ENCODE measurements at places on chromosomes 16 and 17.
A peak's percentile ranks its signal among the peaks of the same experiment; 100 is the strongest.

DNA sequence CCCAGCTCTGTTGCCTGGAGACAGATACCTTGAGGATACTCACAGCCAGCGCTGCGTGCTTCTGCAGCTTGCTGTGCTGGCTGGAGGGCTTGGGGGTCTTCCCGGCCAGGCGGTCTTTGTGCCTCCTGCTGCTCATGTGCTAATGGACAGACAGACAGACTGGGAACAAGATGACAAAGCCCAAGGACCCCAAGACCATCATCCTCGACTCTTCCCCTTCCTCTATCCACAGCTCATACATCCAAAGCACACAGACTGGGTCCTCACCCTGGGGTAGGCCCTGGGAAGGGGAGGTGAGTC is 7.7 kb downstream of the NKIRAS2 start:
- no peak for DNase-seq

DNA sequence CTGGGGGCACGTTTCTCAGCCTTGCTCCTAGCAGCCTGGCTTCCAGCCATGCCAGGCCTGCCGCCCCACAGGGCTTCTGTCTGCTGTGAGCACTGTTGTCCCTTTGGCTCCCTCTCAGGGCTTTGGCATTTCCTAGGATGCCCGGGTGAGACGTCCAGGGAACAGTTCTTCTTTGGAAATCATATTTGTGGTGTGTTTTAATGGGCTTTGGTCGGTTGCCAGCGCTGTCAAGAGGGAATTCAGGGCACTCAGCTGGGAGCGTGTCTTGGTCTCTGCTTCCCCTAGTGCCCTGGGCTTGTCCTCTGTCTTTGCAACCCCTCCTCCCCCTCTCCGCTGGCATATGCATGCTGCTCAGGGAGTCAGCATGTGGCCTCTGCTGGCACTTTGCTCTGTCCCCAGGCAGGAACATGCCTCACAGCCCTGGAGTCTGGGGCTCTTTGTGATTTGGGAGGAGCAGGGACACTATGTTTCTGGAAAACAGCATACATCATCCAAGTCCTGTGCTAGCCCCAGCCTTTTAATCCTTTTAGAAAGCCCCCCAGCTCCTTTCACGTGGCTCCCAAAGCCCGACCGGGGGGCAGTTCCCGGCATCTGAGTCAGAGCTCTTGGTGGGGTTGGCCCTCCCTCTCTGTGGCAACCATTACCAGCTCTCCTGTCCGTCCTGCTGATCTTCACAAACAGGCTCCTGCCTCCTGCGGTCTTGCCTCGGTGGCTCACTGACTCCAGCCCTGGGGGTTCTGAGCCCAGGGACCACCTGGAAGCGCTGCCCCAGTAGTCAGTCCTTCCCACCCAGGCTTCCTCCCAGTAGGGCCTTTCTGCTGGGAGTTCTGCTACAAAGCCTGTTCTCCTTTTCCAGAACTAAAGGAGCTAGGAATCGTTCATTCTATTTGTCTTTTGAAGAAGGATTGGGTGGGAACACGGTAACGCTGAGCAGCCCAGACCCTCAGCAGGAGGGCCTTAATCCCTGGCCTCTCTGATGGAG is 26.7 kb downstream of the SAP30BP start:
- DNase-seq, result no peak

DNA sequence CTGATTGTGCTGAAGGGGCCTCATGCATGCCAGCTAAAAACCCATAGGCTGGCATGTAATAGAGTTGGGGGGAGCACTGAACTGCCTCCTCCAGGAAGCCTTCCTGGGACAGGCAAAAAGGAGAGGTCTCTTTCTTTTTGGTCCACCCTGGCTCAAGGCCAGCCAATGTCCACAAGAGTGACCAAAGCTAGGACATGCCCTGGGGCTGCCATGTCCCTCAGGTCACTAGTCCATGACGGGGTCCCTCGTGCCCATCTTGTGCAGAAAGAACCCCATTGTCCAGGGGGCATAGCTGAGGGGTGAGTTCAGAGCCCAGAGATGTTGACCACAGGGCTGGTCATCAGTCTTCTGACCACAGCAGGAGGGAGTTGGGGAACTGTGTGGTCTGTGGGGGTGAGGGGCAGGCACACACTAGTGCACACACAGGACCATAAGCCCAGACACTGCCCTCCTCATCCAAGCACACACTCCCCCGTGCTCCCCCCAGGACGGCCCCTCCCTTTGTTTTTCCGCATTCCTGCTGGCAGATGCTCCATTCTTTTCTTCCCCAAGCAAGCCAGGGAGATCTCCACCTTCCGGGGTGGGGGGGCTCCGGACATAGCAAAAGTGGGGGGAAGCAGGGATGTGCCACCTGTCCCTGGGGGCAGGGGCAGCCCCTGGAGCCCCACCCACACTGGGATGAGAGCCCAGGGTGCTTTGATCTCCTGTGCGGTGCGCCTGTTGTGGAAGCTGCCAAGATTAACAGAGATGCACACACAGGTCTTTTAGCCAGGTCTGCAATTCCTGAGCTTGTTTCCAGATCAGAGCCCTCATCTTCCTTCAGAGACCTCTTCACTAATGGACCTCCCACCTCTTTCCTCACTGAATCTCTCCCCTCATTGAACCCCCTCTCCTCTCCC is 25.2 kb upstream of the PHB1 start:
- no peak for DNase-seq

DNA sequence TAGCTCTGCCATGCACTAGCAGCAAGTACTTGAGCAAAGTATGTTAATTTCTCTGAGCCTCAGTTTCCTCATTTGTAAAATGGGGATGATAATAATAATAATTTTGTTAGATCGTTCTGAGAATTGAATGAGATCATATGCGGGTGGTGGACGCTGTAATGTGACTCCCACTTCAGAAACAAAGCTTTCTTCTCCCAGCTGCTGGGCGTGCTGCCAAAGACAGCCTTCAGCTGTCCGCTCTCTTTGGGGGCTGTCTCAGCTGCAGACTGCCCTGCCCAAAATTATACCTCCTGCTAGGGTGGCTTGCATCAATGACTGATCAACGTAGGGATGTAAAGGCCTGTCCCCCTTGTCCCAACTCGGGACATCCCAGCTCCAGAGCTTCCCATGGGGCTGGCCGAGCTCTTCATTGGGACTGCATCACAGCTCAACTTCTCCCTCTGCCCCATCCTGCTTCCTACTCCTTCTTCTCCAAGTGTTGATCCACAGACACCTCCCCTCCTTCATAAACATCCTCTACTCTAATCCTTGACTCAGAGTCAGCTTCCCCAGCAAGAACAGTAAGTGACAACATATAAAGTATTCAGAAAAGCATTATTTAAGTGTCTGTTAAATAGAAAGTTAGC is 30.7 kb upstream of the CDH5 start:
- DNase-seq, result no peak

- no peak for DNase-seq
Observed at GRCh38 chr16:3536271-3536731, 35.5 kb downstream of the CLUAP1 start.

DNA sequence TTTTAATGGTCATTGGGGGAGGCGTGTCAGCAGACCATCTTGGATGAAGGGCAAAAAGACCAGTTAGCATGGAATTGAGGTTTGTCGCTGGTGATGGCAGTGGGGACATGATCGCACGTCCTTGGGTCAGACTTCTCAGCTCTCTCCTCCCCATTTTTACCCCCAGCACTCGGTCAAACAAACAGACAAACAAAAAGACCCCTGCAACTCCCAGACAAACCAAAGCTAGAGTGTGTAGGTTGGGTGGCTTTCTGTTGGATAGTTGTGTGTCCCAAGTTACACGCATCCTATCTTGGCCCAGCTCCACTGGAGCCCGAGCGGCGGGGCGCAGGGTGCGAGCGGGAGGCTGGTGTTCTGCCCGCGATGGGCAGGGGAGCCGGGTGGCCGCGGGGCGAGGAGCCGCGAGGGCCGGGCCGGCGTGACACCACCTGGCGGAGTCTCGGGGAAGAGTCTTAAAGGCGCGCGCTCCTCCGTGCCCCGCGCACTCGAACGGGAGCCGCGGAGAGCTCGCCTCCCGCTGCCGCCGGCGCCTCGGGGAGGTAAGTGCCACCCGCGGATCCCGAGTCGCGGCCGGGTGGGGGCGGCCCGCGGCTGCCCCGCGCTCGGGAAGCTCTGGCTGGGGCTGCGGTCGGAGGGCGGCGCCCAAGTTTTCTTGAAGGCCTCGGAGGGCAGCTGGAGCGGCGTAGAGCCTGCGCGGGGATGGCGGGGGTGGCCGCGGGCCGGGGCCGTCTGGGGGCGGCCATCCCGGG is 18.5 kb upstream of the NTN1 start:
- peak; percentile 8 for DNase-seq

DNA sequence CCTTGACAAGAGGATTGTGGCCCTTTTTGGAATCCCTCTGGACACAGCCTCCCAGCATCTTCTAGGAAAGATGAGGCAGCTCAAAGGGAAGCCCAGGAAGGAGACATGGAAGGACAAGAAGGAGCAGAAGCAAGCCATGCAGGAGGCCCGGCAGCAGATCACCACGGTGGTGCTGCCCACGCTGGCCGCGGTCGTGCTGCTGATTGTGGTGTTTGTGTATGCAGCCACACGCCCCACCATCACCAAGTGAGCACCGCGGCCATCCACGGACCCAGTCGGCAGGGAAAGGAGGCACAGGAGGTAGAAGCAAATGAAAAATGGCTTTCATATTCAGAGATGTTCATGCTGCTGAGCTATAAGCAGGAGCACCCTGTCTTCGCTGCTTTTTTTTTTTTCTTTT is 10.9 kb upstream of the MEIOC start:
- no peak for DNase-seq

DNA sequence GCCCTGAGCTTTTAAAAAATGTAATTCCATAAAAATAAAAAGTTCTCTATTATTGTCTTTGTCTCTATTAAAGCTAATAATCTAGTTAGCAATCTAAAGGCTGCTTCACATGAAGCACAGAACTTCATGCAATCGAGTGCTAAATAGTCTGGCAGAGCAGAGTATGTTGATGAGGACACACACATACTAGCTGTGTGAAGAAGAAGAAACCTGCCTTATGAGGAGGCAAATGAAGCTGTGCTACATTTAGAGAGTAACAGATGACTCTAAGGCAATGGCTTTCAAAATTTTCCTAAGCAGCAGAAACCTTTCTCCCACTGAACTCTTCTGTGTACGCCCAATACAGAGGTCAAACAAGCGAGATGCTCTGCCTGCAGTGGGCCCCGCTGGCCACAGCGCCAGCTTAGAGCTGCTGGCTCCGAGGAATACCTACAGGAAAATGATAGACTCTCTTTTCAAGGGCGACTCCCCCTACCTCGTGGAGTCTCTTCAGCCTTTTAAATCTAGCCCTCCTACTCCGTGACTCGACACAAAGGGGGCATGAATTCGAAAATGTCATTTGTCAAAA is 39.2 kb downstream of the GNA13 start:
- DNase-seq, result no peak

GRCh38 chr17:73157521-73157890 is 7.3 kb upstream of the SSTR2 start:
- no peak for DNase-seq

GRCh38 chr16:84965428-84966415 is 45.6 kb downstream of the ZDHHC7 start:
- DNase-seq, result no peak

DNA sequence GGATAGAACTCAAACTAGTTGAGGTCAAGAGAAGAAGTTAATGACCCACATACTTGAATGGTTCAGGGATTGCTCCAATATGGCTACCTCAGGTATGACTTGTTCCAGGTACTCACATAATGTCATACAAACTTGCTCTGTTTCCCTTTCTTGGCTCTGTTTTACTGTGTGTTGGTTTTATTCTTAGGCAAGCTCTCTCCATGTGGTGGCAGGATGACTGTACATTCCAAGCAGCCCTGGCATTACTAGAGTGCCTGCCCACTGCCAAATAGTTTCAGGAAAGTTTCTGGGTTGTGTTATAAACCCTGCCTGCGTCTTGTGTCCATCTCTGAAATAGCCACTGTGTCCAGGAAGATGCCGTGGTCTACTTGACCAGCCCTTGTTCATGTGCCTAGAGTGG is 476.8 kb downstream of the SHISA9 start:
- DNase-seq, result no peak

- no peak for DNase-seq
Observed at GRCh38 chr16:50360779-50361178, 8.0 kb downstream of the BRD7 start.

DNA sequence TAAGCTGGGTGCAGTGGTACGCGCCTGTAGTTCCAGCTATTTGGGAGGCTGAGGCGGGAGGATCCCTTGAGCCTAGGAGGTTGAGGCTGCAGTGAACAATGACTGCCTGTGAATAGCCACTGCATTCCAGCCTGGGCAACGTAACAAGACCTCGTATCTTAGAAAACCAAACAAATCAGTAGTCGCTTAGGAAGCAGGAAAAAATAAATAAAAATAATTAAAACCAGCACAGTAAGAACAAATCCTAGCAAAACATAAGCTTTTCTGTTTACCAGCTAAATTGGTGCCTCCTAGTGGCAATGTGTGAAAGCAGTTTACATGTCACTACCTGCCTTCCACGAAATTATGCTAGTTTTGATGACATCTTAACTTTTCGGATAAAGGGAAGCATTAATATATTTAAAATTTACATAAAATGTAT is 1.3 kb downstream of the ARMC5 start:
- DNase-seq, result peak; percentile 60

- no peak for DNase-seq
Observed at GRCh38 chr16:24123275-24123674, 132.9 kb upstream of the CACNG3 start.

Data from AML-193 (cell line).